ENCODE measurements at places on chromosomes 3 and 15.
A peak's percentile ranks its signal among the peaks of the same experiment; 100 is the strongest.

- no peak for DNase-seq
Measured at GRCh38 chr3:118980832-118981231, 53.8 kb downstream of the IGSF11 start.

- DNase-seq, result no peak
Measured at GRCh38 chr15:41865490-41866055, 26.9 kb downstream of the PLA2G4B start.

DNA sequence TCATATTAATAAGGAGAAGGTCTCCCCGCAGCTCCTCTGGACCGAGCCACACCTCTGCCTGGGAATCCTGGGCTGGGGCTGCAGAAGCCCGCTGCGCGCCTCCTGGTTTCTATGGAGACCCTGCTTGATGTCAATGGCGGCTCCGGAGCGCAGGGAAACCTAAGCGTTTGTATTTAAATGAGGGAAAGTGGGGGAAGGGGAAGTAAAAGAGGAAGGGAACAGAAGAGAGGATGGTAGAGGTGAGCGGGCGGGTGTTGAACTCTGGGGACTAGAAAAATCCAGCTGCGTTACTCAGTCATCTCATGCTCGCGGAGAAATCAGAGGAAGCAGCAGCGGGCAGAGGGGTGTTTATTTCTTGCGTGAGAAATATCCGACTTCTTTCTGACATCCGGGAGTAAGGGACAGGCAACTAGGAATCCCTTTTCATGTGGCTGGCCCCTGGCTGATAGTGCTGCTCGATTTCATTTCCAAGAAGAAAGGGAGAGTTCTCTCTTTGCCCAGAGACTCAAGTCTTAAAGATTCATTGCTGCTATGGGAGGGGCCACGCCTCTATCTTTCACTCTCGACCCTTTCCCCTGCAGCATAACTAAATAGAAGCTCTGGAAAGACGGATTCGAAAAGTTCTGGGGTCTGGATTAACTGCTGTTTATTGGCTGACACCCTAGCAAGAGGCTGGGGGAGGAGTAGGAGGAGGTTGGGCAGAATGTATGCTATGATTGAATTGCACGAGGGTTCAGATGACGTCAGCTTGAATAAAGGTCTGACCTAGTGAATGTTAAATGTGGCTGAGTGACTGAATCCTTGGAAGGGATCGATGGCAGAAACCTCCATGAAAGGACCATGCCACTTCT lies 110.5 kb upstream of the GAP43 start:
- peak; percentile 11 for DNase-seq

GRCh38 chr3:33791477-33792166 lies 6.8 kb upstream of the PDCD6IP start:
- no peak for DNase-seq

- no peak for DNase-seq
Measured at GRCh38 chr3:84536916-84537315, 421.9 kb upstream of the CADM2 start.

- no peak for DNase-seq
Measured at GRCh38 chr3:147872568-147872967, 463.4 kb downstream of the ZIC1 start.

DNA sequence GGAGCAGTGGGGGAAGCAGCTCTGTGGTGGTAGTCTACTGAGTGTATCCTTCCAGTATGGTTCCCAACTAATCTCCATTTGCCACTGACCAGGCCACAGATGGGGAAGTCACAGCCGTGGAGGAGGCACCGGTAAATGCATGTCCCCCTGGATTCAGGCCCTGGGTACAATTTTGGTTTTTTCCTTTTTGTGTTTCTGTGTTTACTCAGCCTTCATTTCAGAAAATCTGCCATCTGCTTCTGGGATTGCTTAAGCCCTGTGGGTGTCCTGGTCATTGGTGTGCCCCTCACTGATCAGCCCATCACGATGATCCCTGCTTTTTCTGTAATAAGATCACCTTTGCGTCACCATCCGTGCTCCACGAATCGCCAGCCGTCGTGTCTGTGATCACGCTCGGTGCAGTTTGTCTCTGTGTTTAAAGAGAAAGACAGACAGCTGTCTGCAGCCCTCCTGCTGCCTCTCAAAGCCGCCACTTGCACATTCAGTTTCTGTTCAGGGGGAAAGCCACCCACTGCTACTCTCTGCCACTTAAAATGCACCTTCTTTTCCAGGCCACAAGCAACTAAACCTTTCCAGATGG lies 68.9 kb downstream of the DNASE1L3 start:
- DNase-seq, result no peak

DNA sequence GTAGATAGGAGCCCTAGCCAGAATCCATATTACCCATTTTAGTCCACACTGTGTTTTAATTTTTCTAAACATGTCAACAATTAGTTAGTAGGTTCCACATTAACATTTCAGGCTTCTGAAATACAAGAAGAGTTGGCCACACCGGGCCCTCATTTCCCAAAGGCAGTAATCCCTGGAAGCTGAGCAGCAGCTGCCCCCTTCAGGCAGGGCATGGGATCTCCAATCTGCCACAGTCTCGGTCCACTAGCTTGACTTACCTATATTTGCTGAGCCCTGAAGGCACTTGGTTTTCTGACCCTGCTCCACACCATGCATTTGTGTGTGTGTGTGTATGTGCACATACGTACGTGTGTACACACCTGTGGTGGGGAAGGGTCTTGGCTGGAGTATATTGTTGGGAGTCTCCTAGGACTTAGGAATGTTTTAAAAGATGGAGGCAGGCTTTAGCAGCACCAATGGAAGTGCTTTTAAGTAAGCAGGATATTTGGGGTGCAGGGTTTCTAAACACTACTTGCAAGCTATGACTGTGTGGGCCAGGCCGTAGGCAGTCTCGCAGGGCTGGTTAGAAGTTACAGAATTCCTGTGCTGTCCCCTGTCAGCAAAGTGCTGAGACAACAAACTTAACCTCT lies 71.2 kb upstream of the SOX14 start:
- DNase-seq, result peak; percentile 50

DNA sequence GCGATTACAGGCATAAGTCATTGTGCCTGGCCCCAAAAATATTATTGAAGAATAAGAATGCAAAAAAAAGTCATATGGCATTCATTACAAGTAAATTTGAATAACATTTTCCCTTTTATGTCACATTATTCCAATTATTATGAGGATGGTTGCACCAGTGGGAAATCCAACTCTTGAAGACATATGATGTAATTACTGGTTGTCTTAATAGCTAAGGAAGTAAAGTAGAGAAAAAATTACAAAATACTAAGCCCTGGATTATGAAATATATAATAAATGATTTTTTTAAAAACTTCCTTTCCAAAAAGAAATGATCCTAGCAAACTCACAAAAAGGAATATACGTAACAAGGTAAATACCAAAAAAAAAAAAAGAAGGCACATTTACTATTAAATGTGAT lies 98.9 kb downstream of the FMN1 start:
- DNase-seq, result no peak

DNA sequence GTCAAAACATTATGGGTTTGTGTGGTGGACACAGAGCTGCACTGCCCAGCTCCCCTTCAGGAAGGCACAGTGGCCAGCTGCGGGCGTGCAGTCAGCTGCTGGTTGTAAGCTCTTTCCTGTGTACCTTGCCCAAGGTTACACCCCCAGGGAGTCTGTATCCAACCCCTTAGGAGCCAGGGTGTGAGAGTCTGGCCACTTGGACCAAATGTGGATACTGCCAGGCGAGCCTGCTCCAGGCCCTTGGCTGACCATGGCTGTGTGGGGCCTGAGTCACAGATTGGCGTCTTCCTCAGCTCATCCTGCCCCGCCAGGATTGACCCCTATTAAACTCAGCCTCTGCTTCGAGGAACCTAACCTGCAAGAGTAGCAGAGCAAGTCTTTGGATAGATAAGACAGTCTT lies 56.9 kb downstream of the ABHD5 start:
- DNase-seq, result no peak

DNA sequence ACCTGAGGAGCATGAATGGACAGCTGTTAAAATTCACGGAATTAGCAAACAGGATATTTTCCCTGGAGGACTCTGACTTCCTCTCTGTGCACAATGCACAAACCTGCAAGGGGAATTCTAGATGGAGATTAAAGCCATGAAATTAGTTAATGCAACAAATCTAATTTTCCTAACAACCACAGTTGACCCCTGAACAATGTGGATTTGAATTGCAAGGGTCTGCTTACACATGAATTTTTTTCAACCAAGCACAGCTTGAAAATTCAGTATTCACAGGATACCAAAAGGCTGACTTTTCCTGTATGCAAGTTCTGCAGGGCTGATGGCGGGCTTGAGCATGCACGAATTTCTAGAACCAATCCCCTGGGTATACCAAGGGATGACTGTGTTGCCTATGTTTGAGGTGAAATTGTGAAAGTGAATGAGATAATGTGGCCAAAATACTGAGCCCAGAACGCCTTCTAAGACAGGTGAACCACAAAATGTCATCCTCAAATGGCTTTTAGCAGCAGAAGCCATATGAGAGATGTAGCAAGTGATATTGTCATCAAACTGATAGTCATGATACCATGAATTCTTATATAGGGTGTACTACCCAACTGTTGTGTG lies 52.5 kb downstream of the COL8A1 start:
- no peak for DNase-seq

- no peak for DNase-seq
Measured at GRCh38 chr3:182370949-182371348, 422.4 kb upstream of the ATP11B start.

DNA sequence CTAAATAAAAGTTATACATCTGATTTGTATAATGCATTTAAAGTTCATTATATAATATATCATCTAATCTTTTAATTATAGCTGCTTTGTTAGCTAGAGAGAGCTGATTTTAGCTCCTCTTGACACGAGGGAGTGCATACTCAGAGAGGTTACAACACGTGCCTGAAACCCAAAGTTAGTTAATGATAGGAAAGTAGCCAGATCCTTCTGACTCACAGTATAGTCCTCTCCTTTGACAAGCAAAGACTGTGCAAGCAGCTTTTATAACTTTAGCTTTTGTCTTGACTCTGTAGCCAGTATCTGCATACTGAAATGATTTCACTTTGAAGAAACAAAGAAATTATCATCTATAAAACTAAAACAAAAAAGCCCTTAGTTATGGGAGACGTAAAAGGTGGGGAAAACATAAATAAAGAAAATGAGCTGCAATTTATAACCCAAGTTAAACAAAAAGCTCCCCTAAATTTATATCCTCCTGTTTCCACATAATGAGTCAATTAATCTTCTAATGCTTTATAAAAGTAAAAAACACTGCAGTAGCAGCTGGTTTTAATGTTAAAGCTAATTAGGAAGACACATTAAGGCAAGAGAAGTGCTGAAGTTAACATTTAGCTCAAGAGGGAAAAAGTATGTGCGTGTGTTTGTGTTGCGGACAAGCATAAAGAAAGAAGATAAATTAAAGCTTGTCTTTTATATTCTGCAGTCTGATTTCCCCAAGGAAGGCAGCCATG lies 13.1 kb downstream of the GABRR3 start:
- DNase-seq, result no peak

Measured in NCI-H1694 treated with DMSO at 0.1 percent for 48 hours (cell line).